GM12891 (cell line): ENCODE measurements at places on chromosomes 6 and 20.

DNA sequence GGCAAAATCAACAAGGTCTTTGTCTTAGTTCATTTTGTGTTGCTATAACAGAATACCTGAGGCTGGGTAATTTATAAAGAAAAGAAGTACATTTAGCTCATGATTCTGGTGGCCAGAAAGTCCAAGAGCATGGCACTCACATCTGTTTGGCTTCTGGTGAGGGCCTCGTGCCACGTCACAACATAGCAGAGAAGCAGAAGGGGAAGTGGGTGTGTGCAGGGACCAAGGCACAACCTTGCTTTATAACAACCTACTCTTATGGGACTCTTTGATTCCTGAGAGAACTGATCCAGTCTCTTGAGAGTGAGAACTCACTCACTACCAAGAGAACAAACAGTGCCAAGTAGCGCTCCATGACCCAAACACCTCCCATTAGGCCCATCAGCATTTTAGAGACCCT, 25.4 kb downstream of the GABRR2 start:
- DNase-seq, result no peak

DNA sequence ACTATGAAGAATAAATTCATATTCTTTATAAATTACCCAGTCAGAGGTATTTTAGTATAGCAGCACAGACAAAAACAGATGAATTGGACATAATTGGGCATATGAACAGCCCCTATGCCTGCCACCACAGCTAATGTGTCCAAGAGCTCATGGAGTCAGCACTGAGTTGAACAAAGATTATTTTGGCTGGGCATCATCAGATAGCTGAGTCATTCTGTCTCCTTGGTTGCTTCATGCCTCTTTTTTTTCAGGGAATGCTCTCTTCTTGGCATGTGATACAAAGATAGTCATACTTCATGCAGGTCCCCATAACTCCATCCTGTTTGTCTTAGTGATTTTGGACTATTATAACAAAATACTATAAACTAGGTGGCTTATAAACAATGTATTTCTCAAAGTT, 275.6 kb downstream of the TENT5A start:
- DNase-seq, result no peak

GRCh38 chr6:31057426-31058003, 47.2 kb downstream of the MUC22 start:
- DNase-seq, result no peak

- DNase-seq, result no peak
These were observed 585.2 kb downstream of the HAO1 start for GRCh38 chr20:7355051-7355450.

DNA sequence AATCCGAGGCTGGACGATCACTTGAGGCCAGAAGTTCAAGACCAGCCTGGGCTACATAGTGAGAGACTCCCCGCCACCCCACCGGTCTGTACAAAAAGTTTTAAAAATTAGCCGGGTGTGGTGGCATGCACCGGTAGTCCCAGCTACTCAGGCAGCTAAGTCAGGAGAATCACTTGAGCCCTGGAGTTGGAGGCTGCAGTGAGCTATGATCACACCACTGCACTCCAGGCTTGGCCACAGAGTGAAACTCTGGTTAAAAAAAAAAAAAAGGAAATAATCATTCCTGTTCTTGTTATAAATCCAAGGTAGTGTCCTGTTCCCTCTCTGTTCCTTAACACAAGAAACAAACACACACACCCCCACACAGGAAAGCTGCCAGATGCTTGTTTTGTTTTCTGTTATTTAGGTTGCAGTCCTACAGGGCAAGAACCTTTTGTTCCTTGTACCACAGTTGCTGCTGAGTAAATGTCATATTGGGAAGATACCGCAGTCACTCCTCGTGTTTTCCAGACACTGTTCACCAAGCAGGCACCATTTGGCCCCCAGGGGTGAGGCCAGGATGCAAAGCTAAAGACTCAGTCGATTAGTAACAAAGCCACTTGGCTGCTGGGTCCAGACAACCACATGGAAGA, 28.9 kb downstream of the ASIP start:
- DNase-seq, result no peak

DNA sequence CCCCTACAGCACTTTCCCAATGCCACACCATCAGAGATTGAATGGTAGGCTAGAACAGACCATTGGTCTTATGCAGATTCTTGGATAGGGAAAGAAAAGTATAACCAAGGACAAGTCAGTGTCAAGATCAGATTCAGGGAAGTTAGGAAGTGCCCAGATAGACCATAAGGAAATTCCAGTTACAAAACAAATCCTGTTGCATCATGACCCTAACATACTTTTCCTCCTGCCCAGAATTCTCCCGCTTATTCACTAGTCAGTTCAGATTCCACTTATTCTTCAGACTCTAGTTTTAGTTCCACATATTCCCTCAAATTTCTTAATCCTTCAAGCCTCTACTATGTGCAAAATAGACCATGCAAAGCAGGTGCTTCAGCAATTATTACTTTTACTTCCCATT, 20.7 kb downstream of the METTL24 start:
- no peak for DNase-seq

GRCh38 chr6:91081452-91082067, 494.7 kb upstream of the MAP3K7 start:
- peak; percentile 6 for DNase-seq

DNA sequence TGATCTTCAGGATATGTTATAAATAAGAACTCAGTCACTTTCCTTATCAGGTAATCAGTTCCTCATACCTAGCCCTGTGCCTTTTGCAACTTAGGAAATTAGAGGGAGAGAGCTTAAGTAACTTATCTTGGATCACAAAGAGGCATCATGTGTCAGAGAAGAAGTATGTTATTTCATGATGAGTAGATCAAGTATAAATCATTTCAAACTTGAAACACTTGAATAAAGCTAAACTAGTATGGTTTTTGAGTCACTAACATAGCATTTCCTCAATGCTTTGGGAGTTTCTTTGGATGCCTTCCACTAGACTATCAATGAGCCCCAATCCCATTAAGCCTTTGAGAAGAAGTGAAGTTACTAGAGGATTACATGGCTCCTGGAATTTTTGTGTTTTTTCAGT, 102.6 kb upstream of the TNFAIP3 start:
- no peak for DNase-seq

DNA sequence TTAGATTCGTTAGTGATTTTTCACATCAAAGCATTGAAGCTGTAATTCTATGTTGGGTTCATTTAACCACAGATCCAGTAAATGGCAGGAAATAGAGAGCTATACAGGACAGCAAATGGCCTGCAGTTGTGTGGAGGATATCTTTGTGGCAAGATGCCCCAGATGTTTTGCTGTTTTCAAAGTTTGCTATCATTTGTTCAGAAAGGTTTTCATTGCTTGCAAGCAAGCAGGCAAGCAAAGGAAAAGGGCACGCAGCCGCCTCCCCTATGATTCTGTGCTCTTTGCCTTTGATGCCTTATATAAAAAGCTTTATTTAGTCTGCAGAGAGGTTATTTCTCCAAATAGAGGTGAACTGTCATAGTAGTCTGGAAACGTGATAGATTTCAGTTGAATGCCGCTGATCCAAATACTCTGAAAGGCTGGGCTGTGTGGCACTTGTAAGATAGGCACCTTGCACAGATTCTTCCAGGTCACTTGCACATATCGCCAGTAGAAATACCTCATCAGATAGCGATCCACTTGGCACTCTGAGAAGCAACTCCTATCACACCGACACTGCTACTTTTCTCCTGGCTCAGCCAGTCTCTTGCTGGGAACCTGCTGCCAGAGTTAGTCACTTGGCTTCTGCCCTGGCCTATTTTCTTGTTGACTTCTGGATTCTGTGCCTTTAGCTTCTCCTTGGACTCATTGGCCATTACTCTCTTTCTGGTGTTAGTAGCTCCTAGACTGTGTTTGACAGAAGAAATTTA, 66.4 kb downstream of the UTRN start:
- DNase-seq, result no peak

DNA sequence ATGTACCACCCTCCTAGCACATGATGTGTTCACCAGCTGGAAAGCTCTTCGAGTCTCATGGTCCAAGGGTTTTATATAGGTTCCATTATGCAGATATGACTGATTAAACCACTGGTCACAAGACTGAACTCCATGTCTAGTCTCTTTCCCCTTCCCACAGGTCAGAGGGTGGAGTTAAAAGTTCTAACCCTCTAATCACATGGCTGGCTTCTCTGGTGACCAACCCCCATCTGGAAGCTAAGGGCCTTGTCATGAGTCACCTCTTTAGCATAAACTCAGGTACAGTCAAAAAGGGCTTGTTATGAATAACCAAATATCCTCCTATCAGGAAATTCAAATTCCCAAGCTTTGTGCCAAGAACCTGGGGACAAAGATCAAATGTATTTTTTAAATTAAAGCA, 52.0 kb upstream of the KLHL31 start:
- DNase-seq, result no peak

GRCh38 chr20:48983423-48984400, 62.2 kb downstream of the ARFGEF2 start:
- DNase-seq, result no peak

DNA sequence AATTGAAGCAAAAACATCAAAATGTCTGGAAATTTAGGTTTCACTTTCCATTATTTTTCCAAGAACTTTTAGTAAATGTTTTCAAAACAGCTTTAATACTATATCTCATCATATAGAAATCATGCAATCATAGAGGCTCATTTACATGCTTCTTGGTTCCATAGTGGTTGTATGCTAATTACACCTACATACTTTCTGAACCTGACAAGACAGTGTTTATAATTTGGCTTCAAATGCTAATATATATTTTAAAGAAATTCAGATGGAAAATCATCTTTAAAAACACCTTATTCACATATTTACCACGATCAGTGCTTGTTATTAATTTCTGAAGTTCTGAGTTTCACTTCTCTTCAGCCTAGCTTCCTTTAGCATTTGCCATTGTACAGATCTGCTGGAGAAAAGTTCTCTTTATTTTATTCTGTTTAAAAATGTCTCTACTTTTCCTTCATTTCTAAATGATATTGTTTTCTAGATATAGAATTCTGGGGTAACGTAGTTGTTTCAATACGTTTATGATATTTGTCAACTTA, 89.9 kb downstream of the PLCB1 start:
- no peak for DNase-seq

GRCh38 chr6:18327626-18328025, 59.5 kb upstream of the RNF144B start:
- no peak for DNase-seq

DNA sequence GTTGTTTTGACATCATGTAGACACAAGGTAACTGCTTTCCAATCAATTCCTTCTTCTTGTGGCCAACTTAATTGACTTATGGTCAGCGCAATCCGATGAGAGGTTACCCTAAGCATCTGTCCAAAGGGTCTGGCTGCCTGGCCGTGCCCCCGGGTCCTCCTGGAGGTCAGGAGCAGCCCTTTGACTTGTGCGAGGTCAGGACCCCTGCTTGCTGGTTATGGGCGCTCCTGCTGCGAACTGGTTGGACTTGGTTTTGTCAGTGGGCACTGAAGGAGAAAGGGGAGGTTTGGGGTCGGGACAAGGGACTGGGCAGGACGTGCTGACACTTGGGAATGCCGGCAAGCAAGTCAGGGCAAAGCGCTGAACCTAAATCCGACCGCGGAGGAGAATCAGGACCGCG, 215.6 kb downstream of the QKI start:
- no peak for DNase-seq

DNA sequence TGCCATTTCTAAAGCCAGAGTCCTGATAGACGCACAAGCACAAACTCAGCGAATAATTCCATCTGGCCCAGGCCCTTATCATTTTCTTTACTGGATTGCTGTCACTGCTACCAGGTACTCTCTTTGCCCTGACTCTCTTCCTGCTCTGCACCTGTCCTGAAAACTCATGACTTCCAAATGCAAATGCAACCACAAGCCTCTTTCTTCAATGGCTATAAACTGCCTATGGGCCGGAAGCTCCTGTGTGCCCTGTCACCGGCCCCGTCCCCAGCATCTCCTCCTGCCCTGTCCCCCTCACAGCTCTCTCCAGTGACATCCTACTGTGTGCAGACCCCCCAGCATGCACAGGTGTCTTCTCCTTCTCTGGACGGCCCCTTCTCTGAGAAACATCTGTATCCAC, 302.6 kb downstream of the GMDS start:
- DNase-seq, result no peak

GRCh38 chr20:3046677-3047462, 1.0 kb downstream of the MRPS26 start:
- DNase-seq, result peak; percentile 45

- DNase-seq, result no peak
These were observed 28.2 kb downstream of the NCOA3 start for GRCh38 chr20:47529840-47530239.

GRCh38 chr6:119157506-119157815, 79.0 kb upstream of the FAM184A start:
- no peak for DNase-seq

- no peak for DNase-seq
These were observed 501.6 kb upstream of the MAP3K7 start for GRCh38 chr6:91088515-91088914.

GRCh38 chr6:20028143-20028542, 184.1 kb downstream of the MBOAT1 start:
- no peak for DNase-seq

GRCh38 chr20:18466574-18466893, 296 bp downstream of the DZANK1 start:
- DNase-seq, result no peak

DNA sequence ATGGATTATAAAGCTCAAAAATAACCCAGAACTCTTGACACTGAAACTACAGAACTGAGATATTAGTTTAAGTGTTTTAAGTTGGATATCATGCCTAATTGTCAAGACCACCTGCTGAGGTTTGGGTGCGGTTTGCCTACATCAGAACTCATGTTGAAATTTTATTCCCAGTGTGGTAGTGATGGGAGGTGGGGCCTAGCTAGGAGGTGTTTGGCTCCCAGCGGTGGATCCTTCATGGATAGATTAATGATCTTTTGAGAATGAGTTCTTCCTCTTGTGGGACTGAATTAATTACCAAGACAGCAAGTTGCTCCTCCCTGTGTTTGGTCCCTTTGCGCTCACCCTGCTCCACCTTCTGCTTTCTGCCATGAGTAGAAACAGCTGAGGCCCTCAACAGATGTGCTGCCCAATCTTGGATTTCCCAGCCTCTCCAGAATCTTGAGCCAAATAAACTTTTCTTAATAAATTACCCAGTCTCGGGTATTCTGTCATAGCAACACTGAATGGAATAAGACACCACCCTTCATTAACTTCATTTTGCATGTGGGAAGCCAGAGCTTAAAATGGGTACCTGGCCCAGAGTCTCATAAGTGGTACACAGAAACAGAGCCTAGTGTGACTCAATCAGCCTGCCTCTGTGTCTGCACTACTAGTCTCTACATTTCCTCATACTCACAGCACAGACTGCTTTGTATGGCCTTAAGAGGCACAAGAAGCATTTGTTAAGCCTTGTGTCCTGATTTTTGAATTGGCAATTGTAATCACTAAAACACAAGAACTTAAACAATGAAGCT, 158.4 kb downstream of the IBTK start:
- DNase-seq, result no peak

DNA sequence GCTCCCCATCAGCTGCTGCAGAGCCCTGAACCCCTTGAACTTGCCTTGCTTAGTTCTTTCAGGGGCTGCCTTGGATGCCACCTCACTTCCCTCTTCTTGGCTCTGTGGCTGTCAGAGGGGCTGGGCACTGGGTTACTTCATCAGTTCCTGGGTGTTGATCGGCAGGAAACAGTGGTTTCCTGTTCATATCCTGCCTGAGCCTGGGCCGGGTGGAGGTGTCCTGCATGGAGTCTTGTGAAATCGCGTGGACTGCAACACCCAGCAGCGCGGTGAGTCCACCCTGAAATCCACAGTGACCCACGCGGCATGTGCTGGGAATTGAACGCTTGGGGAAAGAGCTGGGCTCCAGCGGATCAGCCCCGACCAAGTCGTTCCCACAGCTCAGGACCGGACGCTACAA, 97.5 kb downstream of the CDH26 start:
- no peak for DNase-seq
